ENCODE measurements at places on chromosomes 3 and 15. TPM values are rescaled to one million over a fixed set of nuclear protein-coding genes. Genes with fewer than 3 reads are reported as not detected.
A peak's percentile ranks its signal among the peaks of the same experiment; 100 is the strongest.

- no peak for DNase-seq
These were observed 17.1 kb downstream of the MCF2L2 start for GRCh38 chr3:183411216-183411922.

DNA sequence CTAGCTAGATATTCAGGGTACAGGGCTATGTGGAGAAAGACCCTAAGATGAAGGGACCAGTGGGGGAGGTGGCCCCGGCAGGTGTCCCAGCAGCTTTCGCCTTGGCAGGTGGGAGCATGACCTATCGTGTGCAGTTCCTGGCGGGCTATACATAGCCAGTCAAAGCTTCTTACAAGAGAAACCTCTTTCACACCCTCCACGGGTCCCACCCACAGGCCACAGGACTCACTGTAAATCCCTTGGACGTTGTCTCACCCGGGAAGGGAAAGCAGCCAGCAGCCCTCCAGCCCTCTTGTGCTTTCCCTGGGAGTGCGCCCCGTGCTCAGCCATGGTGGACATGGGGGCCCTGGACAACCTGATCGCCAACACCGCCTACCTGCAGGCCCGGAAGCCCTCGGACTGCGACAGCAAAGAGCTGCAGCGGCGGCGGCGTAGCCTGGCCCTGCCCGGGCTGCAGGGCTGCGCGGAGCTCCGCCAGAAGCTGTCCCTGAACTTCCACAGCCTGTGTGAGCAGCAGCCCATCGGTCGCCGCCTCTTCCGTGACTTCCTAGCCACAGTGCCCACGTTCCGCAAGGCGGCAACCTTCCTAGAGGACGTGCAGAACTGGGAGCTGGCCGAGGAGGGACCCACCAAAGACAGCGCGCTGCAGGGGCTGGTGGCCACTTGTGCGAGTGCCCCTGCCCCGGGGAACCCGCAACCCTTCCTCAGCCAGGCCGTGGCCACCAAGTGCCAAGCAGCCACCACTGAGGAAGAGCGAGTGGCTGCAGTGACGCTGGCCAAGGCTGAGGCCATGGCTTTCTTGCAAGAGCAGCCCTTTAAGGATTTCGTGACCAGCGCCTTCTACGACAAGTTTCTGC is 15.0 kb downstream of the GRK7 start:
- no peak for DNase-seq

DNA sequence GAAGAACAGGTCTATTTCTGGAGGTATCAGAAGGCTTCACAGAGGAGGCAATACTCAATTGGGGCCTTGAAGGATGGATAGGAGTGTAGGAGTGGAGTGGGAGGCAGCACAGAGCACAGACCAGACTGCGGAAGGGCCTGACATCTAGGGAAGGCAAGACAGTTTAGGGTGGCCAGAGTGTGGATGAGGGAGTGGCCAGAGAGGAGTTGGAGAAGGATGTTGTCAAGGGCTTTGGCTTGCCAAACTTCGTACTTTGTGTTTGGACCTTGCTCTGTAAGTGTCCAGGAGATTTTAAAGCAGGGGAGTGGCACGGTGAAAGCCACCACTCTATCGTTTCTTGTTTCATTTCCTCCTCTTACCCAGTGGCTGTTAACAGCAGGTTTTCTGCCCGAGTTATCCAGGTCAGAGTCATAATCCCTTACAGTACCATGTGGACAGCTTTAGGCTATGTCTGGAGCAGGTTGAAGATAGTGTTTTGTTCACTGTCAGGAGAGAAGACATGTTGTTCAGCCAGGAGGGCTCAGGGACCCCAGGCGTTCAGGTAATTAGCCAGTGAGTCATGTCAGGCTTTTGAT is 12.3 kb downstream of the SMAD3 start:
- no peak for DNase-seq

DNA sequence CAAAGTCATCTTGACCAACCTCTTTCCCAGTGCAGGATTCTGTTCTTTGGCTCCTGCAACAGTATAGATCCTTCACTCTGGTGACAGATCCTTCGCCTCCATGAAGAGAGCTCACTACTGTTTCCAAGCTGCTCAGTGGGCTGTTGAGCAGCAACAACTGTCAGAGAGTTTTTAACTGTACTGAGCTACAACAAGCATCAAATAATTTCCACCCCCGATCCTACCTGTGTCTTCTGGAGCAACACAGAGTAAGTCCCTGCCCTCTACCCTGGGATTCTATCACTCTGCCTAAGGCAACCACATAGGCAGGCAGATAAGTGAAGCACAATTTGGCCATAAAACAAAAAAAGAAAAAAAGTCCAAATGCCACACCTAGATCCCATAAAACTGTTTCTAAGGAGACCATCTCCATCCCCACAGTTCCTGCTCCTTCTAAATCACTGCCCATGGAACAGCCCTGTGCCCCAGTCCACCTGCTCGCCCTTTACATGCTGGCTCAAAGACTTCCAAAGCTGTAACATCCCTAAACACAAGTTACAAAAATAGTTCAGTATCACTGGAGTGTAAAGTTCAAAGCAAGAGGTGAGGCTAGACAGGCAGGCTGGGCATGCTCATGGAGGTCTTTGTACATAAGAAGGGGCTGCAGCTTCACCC is 37.8 kb upstream of the ANPEP start:
- no peak for DNase-seq

DNA sequence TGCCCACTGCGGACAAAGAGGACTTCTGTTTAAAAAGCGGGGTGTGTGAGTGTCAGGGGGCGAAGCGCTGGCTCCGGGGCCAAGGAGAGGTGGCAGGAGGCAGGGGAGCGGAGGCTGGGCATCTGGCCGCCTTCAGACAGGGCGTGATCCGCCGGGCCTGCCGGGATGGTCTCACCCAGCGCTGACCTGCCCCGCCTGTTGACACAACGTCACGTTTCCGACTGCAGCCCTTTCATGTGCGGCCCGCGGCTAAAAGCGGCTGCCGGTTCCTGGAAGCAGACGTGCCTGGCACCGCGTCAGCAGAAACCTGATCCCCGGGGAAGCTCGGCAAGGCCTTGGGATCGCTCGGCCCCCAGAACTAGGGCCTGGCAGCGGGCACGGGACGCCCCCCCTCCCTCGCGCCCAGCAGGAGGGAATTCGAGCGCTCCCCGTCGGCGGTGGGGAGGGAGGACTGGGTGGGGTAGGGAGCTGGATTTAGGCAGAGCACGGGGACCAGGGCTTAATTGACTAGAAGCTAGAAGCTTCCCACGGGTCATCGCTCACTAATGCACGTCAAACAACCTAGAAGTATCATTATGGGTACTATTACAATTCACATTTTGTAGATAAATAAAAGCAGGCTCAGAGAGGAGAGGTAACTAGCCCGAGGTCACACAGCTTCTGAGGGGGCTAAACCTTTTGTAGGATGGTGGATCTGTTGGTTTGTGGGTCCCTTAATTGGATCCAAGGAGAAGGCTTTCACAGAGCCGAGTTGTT is 7.7 kb downstream of the BHLHE40 start:
- peak; percentile 73 for DNase-seq

DNA sequence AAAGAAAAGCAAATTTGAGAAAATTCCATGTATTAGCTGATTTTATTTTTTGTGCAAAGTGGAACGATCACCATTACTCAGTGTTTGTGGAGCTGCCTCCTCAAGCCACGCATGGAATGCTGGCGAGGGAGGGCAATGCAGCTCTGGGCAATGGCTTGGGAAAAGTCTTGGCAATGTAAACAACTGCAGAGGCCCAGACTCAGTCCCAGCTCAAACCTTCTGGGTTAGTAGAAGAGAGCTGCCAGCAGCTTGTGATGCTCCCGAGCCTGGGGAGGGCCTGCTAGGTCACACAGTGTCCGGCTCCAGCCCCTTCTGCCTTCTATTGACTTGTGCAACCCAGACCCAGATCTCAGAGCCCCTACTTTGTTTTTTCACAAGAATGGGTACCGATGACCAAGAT is 4.3 kb downstream of the EPHB1 start:
- DNase-seq = no peak

DNA sequence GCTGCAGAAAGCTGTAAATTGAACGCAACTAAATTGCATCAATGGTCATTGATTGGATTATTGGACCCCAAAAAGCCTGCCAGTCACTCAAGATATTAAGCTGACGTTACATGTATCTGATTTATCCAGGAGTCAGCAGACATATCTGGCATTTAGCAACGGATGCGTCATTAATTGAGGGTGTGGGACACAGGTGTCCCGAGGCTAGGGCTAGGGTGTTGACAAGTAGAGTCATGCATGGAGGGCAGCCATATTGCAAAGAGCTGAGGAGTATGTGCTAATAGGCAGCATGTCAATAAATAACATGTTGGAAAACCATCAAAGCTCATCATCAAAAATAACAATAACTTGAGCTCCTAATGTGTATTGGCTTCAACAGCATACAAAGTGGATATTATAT is 234.5 kb upstream of the GOLGA6L4 start:
- DNase-seq = no peak

DNA sequence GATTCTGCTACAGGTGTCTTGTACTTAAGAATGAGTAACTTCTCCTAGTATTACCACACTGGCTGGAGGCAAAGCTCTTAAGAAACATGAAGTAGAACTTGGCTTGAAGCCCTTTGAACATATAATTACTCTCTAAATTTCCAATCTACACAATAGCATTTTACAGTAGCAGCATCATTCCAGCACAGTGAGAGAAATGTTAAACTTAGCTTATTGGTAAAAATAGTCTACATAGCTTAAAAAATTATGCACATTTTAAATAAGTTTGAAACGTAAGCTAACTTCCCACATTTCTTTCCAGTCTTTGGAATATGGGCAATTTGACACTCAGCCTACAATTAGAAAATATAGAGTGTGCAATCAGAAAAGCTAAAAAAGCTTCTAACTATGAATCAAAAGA is 32.8 kb upstream of the TOP2B start:
- no peak for DNase-seq

The ZNF660 gene
- total RNA-seq = 2.5 TPM

The SUMF1 gene
- total RNA-seq = 50.4 TPM

The ATG3 gene
- 58.6 TPM for total RNA-seq

The ATP13A4 gene
- 54.9 TPM for total RNA-seq

The ANKRD63 gene
- total RNA-seq = not detected

The CMTM6 gene
- total RNA-seq = 66.9 TPM
